ENCODE measurements at places on chromosomes 1 and 21.

GRCh38 chr1:86527306-86527705, 19.6 kb upstream of the CLCA4 start:
- DNase-seq, result no peak

GRCh38 chr1:209641832-209642172, 10.4 kb downstream of the LAMB3 start:
- no peak for DNase-seq

- DNase-seq, result no peak
These were observed 348.8 kb downstream of the KIF26B start for GRCh38 chr1:245503548-245503947.

DNA sequence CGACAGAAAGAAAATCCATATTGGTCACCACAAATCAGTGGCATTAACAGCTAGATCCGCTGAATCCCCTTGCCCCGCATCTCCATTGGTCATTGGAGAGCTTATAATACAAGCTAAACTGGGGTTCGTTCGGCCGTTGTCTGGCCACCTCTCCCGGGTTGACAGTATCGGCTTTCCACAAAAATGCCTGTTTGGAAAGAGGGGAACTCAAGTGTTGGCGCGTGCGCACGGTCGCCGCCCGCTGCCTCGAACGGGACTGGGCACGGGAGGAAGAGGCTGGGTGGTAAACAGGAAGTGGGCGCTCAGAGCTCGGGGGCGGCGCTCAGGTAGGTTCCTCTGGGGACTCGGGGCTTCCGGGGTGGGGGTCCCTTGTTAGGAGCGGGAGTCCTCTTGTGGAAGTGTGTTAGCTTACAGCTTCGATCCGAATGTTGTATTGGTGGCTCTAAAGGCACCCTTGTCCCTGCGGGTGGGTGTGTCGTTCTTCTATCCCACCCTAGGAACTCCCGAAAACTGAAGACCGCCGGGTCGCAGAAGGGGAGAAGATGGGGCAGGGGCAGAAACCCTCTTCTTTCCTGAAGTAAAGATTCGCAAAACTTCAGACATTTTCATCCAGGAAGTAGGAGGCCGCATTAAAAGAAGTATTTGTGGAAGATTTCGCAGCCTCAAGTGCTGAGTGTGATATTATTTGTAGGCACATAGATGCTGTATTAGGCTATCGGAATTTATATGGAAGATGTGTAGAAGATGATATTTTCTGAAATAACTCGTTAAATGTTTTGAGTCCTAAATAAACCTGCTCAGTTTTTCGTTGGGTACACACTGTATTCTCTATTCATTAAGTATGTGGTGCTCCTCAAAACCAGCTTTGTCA, 962 bp downstream of the BROX start:
- DNase-seq, result peak; percentile 96

DNA sequence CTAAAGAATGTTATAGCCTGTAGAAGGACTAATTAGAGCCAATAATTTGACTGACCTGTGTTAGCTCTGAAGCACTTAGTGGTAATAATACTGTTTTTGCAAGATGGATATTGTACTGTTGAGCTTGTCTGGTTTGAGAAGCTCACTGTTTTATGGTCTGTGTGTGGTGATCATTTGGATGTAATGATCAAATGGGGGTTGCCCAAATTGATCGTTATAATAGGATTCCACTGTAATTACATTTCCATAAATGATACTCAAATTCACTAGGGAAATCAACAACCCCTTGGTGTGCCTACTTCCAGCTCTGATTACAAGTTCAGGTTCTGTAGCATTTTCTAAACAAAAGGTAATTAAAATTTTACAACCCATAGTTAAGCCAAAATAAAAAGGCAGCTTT, 971.4 kb downstream of the TTLL7 start:
- DNase-seq, result no peak

DNA sequence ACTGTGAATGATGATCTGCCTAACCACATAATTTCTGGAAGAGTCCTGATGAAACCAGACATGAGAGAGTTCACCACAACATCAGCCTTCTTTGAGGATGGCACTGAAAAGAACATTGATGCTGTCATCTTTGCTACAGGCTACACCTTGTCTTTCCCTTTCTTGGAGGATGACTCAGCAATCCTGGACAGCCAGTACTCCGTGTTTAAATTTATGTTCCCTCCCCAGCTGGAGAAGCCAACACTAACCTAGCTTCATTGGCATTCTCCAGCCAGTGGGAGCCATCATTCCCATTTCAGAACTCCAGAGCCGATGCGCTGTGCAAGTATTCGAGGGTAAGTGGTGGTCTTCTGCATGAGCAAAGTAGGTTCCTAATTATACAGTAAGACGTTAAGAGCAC, 164.1 kb upstream of the POGK start:
- no peak for DNase-seq

DNA sequence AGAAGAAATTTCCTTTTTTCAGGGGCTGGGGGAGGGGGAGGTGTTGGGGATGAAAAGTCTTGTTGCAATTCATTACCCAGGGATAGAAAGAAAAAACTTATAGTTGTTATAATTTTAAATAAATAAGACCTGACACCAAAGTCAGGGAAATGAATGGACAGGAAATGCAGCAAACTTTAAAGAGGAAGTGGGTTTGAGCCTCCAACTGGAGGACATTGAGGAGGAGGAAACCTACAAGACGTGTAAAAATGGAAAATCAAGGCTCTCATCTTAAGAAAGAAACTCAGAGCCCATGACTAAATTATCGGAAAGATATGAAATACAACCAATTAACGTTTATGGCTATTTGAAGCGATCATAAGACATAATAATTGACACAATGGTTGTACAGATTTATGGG, 54.4 kb downstream of the NIBAN1 start:
- DNase-seq, result peak; percentile 15

GRCh38 chr1:237745545-237745944, 145.2 kb downstream of the ZP4 start:
- DNase-seq, result no peak

- no peak for DNase-seq
These were observed 79.4 kb downstream of the IVNS1ABP start for GRCh38 chr1:185237661-185238060.

GRCh38 chr1:42369471-42369870, 11.1 kb upstream of the RIMKLA start:
- no peak for DNase-seq

GRCh38 chr1:228047183-228047466, 35.4 kb upstream of the ARF1 start:
- DNase-seq, result no peak

DNA sequence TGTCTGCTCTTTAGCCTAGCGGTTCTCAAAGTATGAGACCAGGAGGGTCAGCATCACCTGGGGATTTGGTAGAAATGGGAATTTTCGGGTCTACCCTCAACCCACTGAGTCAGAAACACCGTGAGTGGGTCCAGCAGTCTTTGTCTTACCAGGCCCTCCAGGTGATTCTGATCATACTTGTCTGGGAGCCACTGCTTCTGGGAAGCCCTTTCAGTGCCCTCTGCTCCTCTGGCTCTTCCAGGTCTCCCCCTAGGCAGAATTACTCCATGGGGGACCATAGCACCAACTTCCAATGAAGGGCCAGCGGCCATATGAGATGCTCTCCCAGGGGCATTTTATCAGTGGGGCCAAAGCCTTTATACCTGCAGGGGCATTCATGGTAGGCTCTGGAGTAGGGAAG, 81.0 kb upstream of the ETV3 start:
- DNase-seq, result no peak

DNA sequence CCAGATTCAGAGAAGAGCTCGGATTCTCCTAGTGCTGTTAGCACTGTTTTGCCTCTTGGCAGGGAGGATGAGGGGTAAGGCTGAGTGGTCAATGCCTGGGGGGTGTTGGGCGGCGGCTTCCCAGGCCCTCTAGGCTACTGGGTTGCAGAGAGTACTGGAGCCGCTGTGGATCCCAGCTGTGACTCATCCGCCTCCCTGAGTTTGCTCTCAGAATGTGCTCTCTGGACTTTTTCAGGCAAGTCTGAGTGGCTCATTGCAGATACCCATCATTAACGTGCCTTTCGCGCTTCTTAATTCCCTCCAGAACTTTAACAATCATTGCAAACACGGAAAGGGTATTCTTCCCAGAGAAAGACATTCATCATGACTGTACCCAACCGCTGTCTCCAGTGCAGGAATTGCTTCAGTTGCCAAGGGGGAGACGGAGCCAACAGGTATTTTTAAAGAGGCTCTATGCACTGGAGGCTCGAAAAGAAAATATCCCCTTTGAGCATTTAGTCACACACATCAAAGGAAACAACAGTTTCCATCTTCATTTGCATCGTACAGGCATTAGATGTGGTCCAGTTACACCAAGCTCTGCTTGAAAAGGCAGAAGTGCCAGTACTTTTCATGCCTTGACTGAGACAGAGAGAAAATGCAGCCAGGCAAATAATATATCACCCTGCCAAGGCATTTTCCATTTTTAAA, 14.4 kb upstream of the CAMTA1 start:
- DNase-seq, result no peak

DNA sequence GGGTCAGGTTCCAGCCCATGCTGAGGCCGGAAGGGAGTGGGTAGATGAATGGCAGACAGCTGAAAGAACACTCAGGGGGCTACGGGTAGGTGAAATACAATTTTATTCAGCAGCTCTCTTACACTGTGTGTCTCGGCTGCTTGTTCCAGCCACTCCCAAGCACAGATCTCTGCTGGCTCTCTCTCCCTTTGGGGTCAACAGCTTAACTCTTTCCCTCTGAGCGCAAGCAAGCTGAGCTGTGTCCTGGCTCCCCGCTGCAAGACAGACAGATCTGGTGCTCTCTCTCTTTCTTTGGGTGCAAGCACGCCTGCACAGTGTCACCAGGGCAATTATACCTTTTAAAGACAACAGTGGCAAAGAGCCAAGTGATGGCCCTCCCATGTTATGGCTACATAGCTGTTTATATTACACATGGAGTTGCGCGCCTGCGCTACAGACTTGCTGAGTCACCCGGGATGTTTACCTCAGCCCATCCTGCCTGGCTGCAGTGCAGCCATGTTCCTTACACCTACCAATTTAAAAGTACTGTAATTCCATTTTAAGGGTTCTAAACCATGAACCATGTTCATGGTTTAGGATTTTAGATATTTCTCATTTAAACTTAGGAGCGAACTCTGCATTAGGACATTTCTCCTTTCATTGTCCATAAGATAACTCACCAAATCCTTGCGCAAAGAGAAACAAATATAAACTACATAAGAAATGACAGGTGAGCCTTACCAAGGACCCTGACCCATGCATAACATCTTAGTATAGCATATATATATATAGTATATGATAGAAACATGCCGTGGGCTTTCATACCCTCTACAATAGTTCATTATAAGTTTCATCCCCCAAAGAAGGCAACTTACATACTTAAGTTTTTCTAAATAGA, 396.5 kb downstream of the SMYD3 start:
- DNase-seq, result no peak

- no peak for DNase-seq
These were observed 33.9 kb upstream of the POU2F1 start for GRCh38 chr1:167186771-167187170.

GRCh38 chr1:55670331-55671082, 455.3 kb upstream of the USP24 start:
- DNase-seq, result no peak

- DNase-seq, result no peak
These were observed 43.2 kb upstream of the TMEM51 start for GRCh38 chr1:15110128-15110866.

DNA sequence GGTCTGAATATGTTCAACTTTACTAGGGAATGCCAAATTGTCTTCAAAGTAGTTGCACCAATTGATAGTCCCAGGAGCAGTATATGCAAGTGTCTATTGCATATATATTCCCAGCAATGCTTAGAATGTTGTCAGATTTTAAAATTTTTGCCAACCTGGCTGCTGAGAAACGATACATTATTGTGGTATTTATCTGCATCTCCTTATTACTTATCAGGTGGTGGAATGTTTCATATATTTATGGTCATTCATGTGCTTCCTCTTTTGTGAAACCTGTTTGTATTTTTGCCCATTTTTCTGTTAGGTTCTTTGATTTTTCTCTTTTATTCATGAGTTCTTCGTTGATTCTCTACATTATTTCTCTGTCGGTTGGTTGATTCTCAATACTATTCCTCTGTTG, 39.5 kb downstream of the COLGALT2 start:
- no peak for DNase-seq

GRCh38 chr21:45990741-45991605, 9.4 kb downstream of the COL6A1 start:
- DNase-seq, result no peak

DNA sequence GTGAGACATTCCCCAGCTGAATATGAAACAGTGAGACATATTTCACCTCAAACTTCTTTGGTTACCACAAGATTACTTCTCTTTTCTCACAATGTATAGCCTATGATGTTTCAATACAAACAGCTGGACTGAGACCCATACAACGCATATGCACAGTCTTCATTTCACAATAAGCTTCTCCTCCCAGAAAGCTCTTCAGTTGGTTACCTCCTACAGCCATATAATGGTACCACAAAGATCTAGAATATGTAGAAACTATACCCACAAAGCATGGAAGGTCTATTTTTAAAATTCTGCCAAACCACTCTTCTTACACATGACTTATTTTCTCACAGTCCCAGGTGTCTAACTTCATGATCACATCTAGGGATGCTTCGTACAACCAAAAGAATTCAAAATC, 70.8 kb downstream of the JAK1 start:
- DNase-seq, result peak; percentile 72

- peak; percentile 59 for DNase-seq
These were observed 33.0 kb upstream of the EPS8L3 start for GRCh38 chr1:109796484-109797302.

DNA sequence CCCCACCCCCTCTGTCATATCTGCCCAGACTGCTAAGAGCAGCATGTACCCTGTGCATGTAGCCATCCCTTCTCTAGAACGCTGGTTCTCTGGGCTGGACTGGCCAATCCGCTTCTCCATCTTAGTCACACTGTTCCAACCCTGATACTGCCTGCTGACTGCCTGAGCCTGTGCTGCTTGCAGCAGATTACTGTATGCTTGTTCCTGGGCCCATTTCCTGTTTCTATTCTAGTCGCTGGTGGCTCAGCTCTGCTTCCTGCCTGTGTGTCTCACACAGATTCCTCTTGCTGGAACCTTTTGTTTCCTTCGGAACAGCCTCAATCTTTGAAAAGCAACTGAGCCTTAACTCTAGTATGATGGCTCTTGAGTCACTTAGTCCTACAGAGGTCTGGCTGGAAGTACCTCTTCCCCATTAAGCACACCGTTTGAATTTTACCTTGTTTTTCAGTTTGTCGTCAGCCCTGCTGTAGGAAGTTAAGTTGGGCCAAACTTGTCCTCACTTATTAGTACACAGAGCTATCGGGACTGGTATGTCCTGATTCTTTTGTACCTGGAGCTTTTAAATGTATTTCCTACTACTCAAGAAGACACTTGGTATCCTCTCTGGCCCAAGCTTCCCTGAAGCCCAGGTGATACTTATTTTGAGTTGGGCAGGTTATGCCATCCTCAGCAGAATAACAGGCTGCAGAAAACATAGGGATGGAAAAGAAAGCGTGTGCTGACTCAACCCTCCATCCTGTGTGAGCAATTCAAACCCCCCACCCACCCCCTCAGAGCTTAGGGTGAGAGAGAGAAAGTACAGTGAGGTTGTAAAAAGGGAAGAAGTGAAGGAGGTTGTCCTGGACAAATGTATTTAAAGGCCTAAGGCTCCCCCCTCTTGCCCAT, 43.4 kb upstream of the PIGV start:
- DNase-seq, result peak; percentile 97

GRCh38 chr1:32349211-32349708, 13.0 kb downstream of the FAM229A start:
- DNase-seq, result no peak

GRCh38 chr1:54132495-54132894, 20.3 kb downstream of the CDCP2 start:
- DNase-seq, result peak; percentile 95

GRCh38 chr1:1255611-1256010, 9.1 kb upstream of the C1QTNF12 start:
- no peak for DNase-seq

Data from hematopoietic multipotent progenitor cell treated with erythropoietin and hydrocortisone succinate and interleukin-3 and kit ligand, for 6 days (in vitro differentiated cells).